ENCODE measurements at places on chromosomes 7 and 10. TPM values are rescaled to one million over a fixed set of nuclear protein-coding genes. Genes with fewer than 3 reads are reported as not detected.

- H3K27ac ChIP-seq, result peak overlapping the region; percentile 44
- no peaks in the 10 kb centered on the region for H3K36me3 ChIP-seq
- no peaks in the 10 kb centered on the region for H3K27me3 ChIP-seq
Measured at GRCh38 chr10:83522881-83523386, 616.4 kb upstream of the GHITM start.

- H3K36me3 ChIP-seq, result no peaks in the 10 kb centered on the region
- H3K27me3 ChIP-seq, result no peaks in the 10 kb centered on the region
- H3K27ac ChIP-seq, result no peak overlapping the region
- DNase-seq, result no peak
Measured at GRCh38 chr10:71688256-71688655, 31.3 kb downstream of the C10orf105 start.

DNA sequence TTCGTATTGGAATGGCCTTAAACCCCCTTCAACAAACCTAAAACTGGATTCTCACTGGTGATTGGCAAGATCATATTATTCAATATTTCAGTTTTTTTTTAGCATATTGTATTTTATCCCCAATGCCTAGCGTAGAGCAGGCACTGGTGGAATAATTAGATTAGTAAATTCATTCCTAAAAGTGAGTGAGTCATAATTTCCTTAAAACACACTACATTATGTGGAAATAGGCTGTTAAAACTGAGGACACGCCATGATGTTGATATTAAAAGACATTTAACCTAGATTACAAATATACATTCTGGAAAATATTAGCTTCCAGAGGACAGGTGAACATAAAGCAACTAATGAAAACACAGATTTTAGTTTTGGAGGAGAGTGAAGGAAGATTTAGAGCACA lies 463.9 kb downstream of the PARD3 start:
- H3K36me3 ChIP-seq, result no peaks in the 10 kb centered on the region
- no peaks in the 10 kb centered on the region for H3K4me1 ChIP-seq

DNA sequence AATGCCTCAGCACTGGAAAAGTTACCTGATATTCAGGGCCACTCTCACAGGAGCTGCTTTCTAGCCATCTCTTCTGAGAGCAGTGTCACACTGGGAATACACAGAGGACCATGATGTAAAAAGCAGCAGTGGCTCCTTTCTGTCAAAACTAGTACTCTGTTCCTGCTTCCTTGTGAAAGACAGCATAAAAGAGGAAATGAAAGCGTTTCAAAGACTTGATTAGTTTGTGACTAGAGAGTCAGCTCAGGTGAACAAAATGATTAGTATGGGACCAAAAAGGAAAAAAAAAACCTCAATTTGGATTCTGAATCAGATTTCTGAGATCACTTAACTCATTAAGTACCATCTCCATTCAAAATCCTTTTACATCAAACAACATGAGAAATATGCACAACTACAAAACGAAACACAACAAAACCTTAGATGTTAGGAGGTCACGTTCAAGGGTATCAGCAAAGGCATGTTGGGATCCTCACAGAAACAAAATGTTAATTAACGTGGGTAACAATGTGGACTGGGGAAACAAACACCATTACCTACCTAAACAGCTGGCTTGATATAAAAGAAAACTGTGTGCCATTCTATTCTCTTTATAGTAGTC lies 103.7 kb downstream of the MACC1 start:
- no peaks in the 10 kb centered on the region for H3K36me3 ChIP-seq
- no peak overlapping the region for H3K27ac ChIP-seq
- H3K4me1 ChIP-seq, result no peaks in the 10 kb centered on the region
- H3K27me3 ChIP-seq, result no peaks in the 10 kb centered on the region
- DNase-seq, result no peak

GRCh38 chr7:50212666-50213621 lies 91.6 kb upstream of the IKZF1 start:
- no peak overlapping the region for H3K27ac ChIP-seq
- no peak overlapping the region for H3K4me3 ChIP-seq
- H3K36me3 ChIP-seq, result no peaks in the 10 kb centered on the region
- DNase-seq, result no peak
- H3K4me1 ChIP-seq, result no peaks in the 10 kb centered on the region
- no peaks in the 10 kb centered on the region for H3K27me3 ChIP-seq

- H3K4me3 ChIP-seq, result no peak overlapping the region
- peaks cover 66% of the 10 kb centered on the region for H3K4me1 ChIP-seq
- no peaks in the 10 kb centered on the region for H3K27me3 ChIP-seq
Measured at GRCh38 chr7:48085942-48086341, 3.1 kb upstream of the UPP1 start.

DNA sequence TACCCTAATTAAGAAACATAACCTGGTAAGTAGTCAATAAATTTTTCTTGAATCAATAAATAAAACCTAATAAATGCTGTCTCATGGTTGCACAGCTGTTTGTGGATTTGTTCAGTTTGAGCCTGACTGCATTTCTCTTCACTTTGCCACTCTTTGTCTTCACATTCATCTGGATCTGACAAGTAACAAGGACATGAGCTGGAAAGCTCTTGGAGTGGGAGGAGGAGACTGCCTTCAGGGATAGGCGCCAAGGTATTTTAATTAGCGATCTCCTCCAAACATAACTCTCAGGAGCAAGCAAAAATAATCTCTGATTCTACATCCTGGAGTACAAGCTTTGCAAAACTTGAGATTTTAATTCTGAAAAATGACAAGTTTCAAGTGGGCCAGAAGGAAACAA lies 251.0 kb downstream of the BMPER start:
- no peaks in the 10 kb centered on the region for H3K27me3 ChIP-seq
- peak overlapping the region; percentile 51 for H3K27ac ChIP-seq
- no peak for DNase-seq
- no peaks in the 10 kb centered on the region for H3K4me1 ChIP-seq
- H3K36me3 ChIP-seq, result no peaks in the 10 kb centered on the region

The COBL gene
- 31.4 TPM for total RNA-seq

The FEZF1 gene
- total RNA-seq, result not detected

The PAX2 gene
- total RNA-seq, result not detected

The TAS2R3 gene
- total RNA-seq, result not detected

The PCLO gene
- total RNA-seq, result 6.3 TPM

The VPS50 gene
- total RNA-seq, result 22.7 TPM

Data from right atrium auricular region (tissue), 2 donors.